ENCODE measurements at places on chromosomes 1 and 21.

DNA sequence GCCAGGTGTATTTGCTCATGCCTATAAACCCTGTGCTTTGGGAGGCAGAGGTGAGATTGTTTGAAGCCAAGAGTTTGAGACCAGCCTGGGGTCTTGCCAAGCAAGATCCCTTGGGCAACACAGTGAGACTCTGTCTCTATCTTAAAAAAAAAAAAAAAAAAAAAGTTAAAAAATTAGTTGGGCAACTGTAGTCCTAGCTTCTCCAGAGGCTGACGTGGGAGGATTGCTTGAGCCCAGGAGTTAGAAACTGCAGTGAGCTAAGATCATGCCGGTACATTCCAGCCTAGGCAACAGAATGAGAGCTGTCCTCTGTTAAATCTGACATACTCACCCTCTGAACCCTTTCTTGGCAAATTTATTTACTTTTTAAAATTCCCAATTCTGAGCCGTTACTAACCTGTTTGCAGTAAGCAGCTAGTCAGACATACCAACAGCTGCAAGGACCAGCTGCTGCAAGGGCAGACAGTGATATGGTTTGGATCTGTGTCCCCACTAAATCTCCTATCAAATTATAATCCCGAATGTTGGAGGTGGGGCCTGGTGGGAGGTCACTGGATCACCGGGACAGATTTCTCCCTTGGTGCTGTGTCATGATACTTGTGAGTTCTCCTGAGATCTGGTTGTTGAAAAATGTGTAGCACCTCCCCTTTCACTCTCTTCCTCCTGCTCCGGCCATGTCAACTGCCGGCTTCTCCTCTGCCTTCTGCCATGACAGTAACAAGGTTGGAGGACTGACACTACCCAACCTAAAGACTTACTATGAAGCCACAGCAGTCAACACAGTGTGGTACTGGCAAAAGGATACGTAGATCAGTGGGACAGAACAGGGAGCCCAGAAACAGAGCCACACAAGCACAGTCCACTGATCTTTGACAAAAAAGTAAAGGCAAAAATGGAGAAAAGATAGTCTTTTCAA lies 10.6 kb downstream of the PARP1 start:
- DNase-seq, result no peak

GRCh38 chr1:119840745-119841144 lies 29.5 kb upstream of the REG4 start:
- no peak for DNase-seq

DNA sequence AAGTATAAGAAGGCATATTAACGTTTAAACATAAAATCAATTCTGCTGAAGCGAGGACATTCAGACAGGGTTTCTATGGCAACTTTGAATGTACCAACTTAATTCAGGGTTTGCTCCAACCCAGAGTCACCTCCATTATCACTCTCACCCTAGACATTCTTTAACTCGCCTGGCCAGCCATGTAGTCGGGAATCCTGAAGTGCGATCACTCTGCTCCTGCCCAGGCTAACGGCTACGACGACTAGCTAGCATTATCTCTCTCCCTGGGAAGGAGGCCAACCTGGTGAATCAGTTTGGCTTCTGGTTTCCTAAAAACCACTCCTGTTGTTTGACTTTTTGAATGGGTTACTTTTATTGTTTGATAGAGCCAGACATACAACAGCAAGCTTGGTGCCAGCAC lies 38.9 kb upstream of the ZBTB18 start:
- no peak for DNase-seq

DNA sequence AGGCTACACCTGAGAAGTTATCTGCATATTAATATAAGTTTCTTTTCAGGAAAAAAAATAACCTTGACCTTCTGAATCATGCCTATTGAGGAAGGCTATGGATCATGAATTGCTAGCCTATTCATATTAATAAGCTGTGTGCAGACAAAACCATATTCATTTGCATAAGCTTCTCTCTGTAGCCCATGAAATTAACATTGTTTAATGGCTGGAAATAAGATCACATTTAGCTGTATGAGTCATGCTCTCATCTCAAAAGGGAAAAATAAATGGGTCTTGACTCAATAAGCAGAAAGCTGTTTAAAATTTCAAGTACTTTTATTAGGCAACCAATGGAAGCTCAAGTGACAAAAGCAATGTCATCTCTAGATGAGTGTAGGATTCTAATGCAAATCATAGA lies 330.0 kb upstream of the DEPDC1 start:
- DNase-seq, result no peak
